ENCODE measurements at places on chromosomes 4 and X.

GRCh38 chrX:10166731-10167151 is 10.0 kb downstream of the CLCN4 start:
- DNase-seq: peak; percentile 3

DNA sequence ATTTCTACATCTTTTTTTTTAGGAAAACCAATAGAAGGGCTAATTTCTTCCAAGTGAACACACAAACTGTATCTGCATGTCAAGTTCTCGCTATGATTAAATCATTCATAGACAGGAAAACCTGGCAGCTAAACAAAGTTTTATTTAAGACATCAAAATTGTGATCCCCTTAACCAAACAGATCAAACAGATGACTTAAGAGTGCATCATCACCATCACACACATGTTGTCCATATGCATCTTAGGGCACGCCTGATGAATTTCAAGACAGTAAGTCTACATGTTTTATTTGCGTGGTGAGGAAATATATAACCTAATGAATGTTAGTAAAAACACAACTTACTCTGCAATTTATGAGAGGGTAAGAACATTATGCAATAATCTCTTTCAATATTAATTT is 317.0 kb upstream of the ANXA10 start:
- DNase-seq: no peak

DNA sequence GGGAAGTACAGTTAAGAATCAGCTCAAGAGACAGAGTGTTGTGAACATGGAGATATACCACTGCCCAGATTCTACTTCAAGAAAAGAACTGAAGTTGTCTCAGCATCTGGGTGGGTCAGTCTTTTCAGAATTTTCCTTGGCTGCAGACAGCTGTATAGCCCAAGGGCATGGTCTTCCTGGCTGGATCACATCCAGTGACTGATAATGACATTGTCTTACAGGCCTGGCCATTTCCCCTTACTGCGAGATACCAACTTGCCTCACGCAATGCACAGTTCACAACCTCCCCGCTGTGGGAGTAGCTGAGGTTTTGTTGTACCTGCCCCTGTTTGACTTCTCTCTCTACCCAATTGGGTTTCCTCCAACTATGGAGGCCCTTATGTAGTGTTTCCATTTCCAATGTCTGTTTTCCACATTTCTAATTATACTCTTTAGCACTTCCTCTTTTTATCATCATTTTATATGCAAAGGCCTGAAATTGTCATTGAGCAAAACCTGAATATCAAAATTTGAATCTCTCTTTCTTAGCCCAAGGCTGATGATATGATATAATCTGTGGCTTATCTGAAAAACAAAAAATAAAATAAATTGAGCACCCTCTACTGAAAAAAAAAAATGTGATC is 209.1 kb downstream of the NAF1 start:
- DNase-seq: no peak

GRCh38 chr4:123244137-123244536 is 152.5 kb upstream of the SPRY1 start:
- DNase-seq: no peak

GRCh38 chr4:184514121-184514988 is 40.0 kb upstream of the IRF2 start:
- peak; percentile 59 for DNase-seq

- no peak for DNase-seq
These were observed 35.9 kb downstream of the AFF1 start for GRCh38 chr4:86970447-86971354.

- no peak for DNase-seq
These were observed 527 bp downstream of the NOA1 start for GRCh38 chr4:56976837-56977320.

All from stimulated activated CD8-positive, alpha-beta memory T cell treated with anti-CD3 and anti-CD28 coated beads, Interleukin-2, amount 100 ng/mL, for 48 hours (primary cell).